ENCODE measurements at places on chromosomes 7 and 10.

GRCh38 chr7:48635796-48636195, 288.6 kb upstream of the CDC14C start:
- no peak for DNase-seq

DNA sequence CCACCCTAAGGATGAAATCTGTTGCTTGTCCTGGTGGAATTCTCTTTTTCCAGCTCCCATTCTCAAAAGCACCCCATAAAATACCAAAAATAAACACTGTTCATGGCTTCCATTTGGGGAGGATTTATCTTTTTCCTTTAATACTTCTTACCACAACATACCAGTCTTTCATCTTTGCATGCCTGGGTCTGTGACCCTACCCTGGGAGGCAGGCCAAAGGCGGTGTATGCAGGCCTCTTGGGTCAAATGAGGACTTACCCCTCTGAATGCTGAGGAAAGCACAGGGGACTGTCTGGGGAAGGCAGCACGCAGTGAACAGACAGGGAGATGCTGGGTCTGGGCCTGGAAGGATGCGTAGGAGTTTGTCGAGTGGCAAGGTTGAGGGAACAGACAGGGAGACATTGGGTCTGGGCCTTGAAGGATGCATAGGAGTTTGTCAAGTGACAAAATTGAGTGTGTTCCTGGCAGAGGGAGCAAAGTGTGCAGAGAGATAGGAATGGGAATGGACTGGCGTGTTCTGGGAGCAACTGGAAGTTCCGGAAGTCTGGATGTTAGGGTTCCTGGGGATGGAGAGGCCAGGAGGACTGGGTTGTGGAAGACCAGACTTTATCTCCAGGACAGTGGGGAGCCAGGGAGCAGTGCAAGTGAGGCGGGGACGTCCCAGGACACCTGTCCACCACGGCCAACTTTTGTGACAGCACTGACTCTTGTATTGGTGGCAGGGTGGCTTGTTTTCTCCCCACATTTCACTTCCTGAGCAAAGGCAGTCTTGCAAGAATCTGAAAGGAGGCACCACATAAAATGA, 40.8 kb downstream of the MYL10 start:
- no peak for DNase-seq

DNA sequence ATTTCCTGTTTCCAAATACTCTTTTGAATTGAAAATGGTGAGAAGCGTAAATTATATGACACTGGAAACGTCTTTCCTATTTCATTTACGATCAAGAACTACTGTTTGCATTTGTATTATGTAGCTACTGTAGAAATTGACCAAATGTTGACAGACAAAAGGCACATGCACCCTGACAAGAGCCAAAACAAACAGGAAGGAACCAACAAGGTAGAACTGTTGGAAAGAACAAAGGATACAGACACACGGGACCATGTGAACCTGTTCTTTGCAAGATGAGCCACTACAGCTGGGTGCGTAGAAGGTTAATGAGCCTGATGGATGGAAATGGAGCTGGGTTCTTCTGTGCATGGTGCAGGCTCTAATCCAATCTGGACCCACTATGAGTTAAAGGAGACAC, 48.4 kb upstream of the FZD8 start:
- no peak for DNase-seq

DNA sequence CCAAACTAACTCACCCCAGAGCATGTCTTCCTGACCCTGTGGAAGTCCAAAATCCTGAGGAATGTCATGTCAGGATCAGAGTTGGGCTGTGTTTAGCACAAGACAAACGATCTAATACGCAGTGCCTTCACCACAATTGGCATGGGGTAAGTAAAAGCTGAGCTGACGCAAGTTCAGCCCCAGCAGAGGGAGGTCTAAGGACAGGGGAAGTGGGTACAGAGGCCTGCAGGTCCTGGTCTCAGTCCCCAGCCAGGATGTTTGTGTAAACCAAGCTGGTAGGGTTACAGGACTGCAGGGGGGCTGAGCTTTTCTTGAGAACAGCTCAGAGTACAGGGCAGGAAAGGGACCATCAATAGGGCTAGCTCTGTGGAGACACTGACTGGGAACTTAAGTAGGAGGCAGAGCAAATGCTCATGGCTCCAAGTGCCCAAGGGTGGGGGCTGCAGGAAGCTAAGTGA, 5.3 kb upstream of the KCNIP2 start:
- no peak for DNase-seq

DNA sequence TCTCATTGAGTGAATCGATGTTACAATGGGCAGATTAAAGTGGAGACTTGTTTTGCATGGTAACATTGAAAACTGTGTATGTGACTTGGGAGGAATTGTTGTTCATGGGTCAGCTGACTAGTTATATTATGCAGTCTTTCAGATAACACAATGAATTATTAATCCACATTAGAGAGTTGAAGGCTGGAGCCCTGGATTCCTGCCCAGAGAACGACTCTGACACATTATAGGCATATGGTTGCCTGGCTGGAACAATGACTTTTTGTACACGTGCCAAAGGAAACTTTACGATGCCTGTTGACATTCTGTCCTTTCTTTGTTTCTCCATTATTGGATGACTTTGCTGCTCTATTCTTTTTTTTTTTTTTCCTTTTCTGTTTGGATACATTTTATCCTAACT, 52.3 kb upstream of the TMEM229A start:
- DNase-seq: no peak

GRCh38 chr10:101331956-101332355, 22.0 kb upstream of the BTRC start:
- no peak for DNase-seq

DNA sequence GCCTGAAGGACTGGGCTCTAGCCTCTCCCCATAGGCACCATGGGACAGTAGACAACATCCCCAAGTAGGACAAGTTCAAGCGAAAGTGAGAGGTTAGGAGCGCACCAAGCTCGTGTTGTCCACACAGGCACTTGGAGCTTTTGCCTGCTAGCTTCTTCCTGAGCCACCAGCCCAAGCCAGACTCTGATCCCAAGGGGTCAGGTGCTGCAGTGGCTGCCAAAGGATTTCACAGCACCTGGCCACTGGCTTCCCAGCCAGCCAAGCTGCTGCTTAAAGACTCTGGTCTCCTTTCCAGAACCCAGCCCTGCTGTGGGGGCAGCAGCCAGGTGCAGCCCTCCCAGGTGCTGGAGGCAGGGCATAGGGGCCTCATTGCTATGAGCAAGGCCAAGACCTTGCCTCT, 33.0 kb upstream of the UNC5B start:
- no peak for DNase-seq

DNA sequence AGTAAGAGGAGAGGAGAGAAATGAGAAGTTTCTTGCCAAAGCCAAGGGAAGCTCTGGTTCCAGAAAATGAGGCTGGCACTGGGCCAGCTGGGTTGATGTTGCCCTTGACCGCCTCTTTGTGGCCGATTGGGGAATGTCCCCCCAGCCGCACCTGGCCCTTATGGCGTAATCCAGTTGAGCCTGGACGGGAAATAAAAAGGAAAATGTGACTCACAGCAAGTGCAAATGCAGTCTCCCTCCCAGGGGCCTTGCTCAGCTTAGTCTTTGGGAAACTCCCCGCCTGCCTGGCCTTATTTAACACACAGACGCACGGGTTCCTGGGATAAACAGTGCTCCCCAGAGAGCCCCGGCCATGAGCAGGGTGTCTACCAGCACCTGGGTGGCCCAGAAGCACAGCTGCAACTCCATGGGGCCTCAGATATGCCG, 174.8 kb downstream of the KIAA1217 start:
- no peak for DNase-seq

- DNase-seq: no peak
Measured at GRCh38 chr7:157493017-157493416, 156.2 kb downstream of the DNAJB6 start.

DNA sequence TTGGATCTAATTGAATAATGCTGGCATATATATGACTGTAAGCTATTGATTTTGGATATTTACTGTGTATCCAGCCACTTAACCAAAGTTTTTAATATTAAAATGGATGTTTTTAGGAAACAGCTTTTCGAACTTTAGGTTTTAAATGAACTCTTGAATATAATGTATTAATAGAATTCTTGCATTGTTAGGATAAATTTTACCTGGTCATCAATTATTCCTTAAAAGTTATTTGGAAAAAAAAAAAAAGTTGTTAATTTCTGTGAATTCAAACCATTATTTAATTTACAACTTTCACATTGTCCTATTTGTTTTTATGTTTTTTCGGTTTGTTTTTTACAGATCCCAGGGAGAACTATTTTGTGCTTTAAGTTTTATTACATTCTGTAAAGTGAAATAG, 9.8 kb downstream of the TMEM209 start:
- no peak for DNase-seq

GRCh38 chr10:3852147-3852904, 67.3 kb upstream of the KLF6 start:
- peak; percentile 80 for DNase-seq
